ENCODE measurements at places on chromosomes 7 and 10.

- DNase-seq: peak; percentile 66
Measured at GRCh38 chr10:118698421-118698820, 56.3 kb downstream of the CACUL1 start.

DNA sequence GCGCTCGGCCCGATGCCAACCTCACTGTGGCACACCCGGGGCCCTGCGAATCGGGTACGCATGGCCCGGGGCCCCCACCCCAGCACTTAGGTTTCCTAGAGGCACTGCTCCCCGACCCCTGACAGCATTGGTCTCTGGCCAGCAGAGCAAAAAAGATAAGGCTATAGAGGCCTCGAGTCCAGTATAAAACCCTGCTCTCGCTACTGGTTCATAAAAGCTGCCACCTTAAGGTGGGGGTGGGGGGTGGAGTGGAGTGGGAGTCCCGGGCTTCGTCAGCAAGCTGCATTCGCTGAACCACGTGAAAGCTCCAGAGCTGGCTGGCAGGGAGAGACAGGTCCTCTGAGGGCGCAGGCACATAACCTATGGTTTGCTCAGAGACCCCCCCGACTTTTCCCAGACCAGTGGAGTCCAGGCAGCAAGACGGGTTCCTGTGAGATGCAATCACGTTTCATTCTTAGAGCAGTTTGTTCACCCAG is 1.3 kb downstream of the KAZALD1 start:
- DNase-seq: no peak

DNA sequence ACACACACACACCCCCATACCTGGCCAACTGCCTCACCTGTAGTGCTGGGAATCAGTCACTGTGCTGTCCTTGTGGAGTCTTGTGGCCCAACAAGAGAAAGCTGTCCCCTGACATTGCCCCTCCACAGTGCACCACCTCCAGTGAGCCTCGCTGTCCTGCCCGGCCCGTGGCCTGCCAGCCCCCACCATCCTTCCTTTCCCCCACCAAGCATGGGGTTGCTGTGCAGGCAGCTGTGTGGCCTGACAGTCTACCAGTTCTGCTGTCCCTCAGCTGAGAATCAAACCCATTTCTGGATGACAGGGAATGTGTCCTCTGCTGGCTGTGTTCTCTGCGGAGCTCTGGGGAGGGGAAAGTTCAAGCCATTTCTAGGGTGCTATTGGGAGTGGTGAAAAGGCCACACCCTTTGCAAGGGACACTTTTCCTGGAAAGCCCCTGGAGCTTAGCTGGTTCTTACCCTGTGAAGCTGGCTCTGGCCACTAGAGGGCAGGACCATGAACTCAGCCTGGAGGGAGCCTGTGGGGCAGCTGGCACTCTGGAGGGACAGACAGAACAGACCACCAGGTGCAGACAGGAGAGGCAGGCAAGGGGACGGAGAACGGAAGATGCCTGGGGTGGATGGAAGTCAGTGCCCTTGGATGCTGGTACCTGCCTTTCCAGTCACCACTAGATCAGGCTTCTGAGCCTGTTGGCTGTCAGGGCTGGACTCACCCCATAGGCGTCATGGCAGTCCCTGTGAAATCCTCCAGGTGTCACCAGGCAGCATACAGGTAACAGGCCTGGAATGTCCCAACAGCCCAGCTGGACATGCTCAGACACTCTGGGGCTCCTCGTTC is 10.5 kb upstream of the MTPAP start:
- DNase-seq: peak; percentile 44

GRCh38 chr10:72048450-72049124 is 39.8 kb downstream of the SPOCK2 start:
- DNase-seq: peak; percentile 92

DNA sequence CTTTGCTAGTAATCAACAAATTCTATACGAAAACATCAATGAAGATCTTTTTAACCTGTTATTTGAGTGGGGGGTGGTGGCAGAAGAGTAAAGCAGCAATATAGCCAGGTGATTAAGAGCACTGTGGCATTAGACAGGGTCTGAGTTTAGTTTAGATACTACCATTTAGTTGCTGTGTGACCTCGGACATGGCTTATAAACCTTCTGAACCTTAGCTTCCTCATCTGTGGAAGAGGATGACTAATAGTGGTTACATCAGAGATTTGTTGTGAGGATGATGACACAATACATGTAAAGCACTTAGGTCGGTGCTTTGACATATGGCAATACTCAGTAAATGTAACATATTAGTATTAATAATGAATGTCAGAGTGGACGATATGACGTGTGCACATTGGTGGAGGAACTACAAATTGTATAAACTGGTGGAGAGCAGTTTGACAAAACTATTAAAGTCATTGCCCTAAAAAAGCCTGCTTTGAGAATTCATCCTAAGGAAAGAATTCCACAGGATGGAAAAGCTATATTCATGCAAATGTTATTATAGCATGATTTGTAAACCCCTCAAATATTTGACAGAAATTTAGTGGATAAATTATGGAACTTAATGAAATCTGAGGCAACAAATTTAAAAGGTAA is 24.3 kb downstream of the SPAG6 start:
- DNase-seq: peak; percentile 50

DNA sequence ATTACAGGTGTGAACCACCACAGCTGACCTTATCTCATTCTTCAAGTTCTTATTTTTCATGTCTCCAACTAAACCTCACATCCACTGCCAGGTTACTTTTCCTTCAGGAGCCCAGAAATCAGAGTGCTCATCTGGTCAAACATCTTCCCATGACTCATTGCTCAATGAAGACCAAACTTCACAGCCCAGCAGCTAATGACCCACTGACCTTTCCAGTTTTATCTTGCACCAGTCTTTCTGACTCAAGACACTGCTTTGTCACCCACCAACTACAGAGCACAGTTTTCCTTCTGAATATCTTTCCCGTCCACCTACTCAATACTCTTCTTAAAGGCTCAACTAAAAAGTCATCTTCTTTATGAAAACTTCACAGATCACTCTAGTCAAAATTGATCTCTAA is 245.1 kb downstream of the CHCHD3 start:
- DNase-seq: no peak

DNA sequence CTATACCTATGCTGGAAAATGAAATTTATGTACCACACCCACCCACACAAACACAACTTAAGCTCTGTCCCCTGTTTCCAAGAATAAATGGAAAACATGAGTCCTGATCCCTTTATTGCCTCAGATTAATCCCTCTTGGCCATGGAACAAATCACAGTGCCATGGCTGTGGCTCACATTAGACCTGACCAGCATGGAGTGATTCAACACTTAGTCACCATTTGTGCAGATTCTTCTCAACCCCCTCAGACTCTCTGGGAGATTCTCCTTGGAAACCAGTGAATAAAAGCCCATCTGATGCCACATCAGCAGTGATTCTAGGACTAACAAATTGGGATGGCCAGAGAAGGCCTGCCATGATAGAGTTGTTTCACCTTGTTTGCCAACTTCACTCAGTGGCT is 204.4 kb upstream of the TMEM72 start:
- DNase-seq: no peak

- no peak for DNase-seq
Measured at GRCh38 chr7:151218170-151218569, 7.9 kb upstream of the H2BK1 start.

DNA sequence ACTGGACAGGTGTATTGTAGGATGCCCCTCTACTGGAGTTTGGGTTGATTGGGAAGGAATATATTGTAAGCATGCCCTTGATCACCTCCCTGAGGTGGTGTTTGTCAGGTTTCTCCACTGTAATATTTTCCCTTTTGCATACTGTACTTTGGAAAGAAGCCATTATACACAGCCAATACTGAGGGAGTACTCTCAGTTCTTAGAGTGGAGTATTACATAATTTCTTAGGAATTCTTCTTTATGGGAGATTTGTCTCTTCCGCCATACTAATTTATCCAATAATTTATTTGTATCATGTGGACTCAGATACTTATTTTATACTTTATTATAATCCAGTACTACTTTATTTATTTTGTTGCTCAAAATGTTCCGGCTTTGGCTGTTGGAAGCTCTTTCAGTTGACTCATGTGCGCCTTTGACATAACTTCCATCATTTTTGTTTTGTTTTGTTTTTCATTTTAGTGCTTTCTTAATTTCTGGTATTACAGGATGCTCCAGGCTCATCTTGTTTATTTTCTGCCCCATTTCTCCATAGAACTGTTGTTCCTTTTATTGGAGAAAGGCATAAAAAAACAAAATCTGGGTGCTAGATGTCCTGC is 29.7 kb downstream of the MKLN1 start:
- DNase-seq: no peak
